ENCODE measurements at places on chromosomes 12 and 14.

DNA sequence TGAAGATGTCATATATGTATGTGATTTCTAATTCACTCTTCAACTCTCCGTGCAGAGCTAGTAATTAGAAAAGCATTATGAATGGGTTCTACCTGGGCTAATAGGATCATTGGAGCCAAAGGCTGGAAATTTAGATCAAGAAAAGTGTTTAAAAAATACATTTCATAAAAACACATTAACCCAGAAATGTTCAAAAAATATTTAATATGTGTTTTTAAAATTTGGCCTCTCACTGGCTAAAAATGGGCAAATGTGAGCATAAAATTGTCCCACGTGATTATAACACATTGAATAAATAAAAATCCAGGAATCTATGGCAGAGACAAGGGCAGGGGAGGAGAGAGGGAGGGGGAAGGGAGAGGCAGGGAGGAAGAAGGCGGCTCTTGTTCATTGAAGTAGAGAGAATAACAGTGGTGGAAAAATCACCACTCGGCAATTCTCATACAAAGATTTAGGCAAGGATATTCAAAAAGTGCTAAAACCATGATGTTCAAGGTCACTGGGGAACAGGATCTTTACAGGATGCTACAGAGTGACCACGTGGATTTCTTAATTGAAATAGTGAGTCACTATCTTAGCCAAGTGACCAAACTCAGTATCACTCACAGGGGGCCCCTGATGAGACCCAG, 38.8 kb downstream of the FBXO21 start:
- DNase-seq: no peak

- no peak for DNase-seq
Observed at GRCh38 chr12:59147791-59148190, 227.5 kb upstream of the LRIG3 start.

- DNase-seq: no peak
Observed at GRCh38 chr14:82796086-82796485, 1262.4 kb upstream of the SEL1L start.

DNA sequence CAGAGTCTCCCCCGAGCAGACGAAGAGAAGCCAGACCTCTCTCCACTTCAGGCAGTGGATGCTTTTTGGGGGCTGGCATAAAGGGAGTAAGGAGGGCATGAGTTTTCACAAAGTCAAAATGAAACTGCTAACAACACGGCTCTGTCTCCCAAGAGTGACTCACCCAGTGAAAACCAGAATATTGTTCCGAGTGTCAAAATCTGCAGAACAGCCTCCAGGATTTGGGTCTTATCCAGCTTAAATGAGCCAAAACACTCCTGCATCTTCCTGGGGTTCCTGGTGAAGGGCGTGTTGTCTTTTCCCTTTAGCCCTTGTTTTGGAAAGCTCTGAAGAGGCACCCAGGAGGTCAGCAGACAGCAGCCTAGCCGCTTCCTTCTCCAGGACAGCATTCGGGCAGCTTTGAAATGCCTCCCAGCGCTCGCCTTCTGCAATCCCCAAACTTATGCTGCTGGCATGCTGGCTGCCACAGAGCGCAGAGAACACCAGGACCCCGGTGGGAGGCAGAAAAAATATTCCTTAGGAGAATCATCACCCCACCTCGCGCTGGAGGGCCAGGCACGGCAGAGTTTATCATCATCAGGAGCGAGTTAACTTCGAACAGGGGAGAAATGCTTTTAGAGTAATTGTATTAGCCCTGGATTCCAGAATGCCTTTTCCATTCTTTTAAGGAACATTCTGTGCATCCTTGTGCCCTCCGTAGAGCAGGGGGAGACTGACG, 117.7 kb upstream of the NCOR2 start:
- no peak for DNase-seq

- no peak for DNase-seq
Observed at GRCh38 chr12:74286254-74286653, 251.4 kb upstream of the ATXN7L3B start.

DNA sequence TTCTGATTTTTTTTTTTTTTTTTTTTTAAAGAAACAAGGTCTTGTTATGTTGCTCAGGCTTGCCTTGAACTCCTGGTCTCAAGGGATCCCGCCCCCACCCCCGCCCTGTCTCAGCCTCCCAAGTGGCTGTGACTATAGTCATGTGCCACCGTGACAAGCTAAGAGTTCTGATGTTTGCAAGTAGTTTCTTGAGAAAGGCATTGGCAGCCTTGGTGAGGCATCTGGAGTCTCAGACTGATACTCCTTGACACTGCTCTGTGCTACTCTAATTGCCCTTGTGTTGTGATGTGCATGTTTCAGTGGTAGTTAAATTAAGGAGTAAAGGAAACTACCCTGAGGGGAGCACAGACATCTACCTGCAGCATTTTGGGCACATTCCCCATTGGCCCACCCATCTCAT, 46.2 kb upstream of the OR4E1 start:
- no peak for DNase-seq

DNA sequence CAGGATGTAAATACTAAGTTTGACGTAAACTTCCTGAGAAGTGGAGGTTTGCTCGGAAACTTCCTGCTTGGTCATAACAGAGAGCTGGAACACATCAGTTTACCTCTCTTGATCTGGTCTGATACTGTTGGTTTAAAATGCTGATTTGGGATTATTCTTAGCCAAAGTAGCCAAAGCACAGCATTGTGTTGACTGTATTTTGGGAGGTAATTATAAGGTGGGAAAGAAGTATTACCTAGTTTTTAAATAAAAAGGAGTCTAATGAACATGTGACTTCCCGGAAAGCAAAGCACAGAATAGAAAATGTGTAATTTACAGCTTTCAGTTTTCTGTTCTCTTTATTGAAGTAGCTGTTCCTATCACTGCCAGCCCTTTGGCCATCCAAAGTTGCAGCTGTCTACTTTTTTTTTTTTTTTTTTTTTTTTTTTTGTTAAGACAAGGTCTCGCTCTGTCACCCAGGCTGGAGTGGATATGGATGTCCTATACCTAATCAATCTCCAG, 52.2 kb upstream of the SRP54 start:
- no peak for DNase-seq

DNA sequence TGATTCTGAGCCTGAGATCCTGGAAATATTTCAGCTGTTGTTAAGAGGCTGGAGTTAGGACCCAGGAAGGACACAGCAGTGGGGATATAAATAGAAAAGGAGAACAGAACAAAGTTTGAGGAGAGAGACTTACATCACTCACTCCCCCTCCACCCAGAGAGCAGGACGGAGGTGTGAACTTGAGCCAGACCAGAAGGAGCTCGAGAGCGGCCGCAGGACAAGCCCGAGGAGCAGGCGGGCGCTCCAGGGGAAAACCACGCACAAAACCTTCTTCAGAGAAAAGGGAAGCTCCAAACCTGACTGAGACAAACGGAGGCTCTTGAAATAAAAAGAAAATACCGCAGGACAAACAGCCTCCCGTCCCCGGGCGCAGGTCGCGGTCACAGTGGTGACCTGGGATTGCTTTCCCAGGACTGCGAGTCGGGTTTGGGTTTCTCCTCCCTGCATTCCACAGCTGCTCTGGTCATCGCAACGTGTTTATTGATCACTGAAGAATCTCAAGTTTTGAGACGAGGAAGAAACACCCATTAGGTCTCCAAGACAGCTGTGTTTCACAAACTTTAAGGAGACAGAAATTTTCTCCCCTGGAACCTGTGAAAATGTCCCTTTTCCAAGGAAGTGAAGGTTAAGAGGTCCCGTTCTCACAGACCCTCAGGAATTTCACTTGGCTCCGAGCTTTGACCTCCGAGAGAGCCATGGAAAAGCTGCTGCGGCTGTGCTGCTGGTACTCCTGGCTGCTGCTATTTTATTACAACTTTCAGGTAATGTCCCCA, at the start of gene ADGRD1:
ADGRD1 (plus strand) TSS at position 137 of the 773 bp plus-strand sequence; CDS start at position 696, 559 bp downstream.
- no peak for DNase-seq

GRCh38 chr12:92561543-92561899, 141.3 kb upstream of the PLEKHG7 start:
- DNase-seq: no peak

DNA sequence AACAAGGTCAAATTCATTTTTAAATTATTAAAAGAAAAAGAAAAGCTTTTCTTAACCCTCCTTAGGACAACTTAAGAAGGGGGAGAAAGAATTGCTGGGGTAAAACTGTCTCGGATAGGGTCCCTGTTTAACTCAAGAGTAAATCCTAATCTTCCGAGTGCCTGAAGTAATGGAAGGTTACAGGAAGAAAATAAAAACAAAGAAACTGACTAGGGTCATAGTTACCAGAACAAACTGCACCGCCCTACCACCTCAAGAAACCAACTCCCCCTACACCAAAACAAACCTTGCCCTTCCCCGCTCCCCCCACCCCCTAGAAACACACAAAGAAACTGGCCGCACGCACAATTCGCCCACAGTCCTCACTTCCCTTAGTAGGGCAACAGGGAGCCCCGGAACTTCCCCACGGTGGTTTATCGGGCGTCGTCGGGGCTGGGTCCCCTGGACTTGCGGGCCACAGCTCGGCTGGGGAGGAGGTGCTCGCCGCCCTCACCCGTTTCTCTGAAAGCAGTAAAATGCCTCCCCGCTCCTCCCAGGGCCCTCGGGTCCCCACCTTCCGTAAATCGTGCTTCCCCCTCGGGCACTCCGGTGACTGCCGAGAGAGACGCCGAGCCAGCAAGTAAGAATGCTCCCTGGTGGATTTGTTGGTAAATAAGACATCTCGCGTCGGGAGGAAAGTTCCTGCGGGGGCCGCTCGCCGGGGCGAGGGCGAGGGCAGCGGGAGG, 2.4 kb downstream of the SINHCAF start:
- DNase-seq: no peak

DNA sequence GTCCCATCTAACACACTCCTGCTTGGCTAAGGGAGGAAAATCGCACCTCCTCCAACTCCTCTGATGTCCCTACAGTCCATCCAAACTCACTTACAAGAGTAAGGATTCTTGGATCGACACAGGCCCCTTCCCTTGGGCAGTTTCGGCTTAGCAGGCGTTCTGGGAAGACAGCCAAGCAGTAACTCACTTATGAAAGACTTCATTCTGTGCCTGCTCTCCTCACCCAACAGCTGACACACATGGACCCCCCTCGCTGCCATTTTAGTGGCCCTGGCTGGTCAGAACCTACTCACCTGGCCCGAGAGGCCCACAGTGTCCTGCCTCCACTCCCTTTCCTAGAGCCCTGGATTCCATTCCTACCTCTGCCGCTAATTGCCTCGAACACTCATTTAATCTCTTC, 52.3 kb upstream of the BCL2L14 start:
- DNase-seq: no peak

DNA sequence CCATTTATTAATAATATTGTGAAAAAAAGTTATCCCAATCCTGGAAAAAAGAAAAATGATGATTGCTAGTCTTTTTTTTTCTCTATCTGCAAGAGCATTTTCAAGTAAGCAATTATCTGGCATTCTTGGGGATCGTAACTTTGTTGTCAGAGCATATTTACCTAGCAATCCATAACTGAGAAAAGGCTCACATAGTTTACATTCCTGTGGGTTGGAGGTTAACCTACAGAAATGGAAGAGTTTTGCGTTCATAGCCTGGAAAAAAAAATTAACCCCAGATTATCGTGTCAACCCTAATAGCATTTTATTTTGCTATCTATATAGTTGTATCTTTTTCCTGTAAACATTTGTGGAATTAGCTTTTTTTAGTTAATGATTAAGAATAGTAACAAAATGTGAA, 292.3 kb downstream of the DAD1 start:
- DNase-seq: no peak

DNA sequence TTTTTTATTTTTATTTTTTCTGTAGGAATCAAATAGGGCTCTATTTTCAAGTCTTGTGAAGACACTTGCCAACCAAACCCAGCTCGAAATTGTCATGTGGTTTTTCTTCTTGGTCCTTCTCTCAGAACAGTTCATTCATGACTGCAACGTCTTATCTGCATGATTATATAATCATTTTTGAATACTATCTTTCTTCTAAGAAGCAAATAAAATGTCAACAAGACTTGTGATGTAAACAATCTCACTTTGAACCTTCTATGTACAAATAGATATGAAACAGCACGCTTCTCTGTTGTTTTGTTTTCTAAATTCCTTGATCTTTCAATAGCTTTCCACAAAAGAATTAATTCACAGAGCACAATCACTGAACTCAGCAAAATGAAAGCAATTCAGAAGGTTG, 320.7 kb downstream of the SOX5 start:
- no peak for DNase-seq

DNA sequence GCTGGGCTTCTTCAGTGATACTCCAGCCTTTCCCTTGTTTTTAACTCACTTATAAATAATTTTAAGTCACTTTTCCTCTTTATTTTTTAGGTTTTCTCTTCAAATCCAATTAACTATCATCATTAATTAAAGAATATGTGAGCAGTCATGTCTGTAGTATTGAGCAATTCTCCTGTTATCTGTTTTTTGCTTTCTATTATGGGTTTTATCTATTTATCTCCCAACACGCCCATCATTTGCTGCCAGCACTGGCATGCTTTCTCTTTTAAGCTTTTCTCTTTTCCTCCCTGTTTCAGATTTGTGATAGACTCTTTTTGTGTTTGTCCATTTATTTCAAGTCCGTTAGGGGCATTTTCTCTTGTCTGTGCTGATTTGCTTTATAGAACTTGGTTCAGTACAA, 72.3 kb downstream of the CRADD start:
- DNase-seq: no peak

DNA sequence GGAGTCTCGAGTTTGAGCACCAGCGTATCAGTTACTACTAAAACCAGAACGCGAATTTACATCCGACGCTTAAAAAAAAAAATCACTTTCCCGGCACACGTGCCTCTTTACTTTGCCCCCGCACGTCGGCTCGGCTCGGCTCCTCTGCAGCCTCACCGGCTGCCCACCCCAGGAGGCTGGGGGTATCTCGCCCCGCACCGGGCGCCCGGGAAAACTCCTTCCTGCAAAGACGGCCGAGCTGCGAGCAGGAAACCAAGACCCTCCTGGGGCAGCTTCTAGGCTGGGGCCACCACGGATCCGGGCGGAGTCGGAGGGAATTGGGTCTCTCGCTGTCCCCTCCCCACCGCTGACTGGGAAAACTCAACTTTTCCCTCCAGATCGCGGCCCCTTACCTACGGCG, 610 bp downstream of the VSIG10 start:
- DNase-seq: no peak

GRCh38 chr14:53619691-53620231, 336.9 kb downstream of the BMP4 start:
- DNase-seq: no peak

DNA sequence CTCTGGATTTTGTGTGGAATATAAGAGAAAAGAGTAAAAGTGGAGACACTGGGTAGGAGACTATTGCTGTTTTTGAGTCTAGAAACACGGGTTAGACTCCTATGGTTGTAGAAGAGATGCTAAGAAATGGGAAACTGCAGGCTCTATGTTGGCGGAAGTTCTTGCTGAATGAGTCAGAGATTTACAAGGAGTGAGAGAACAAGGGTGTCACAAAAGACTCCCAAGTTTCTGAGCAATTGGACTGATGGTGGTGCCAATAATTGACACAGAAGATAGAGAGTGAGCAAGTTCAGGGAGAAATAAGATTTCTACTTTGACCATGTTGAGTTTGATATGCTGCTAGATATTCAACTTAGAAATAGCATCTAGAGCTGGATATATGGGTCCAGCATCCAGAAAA, 2.6 kb upstream of the PRKD1 start:
- DNase-seq: no peak

GRCh38 chr14:65949711-65950516, 536.3 kb upstream of the CCDC196 start:
- DNase-seq: no peak

GRCh38 chr14:56774503-56774902, 35.8 kb downstream of the OTX2 start:
- DNase-seq: no peak

All from central memory CD8-positive, alpha-beta T cell (primary cell).